ENCODE measurements at places on chromosomes 5 and 9.

GRCh38 chr5:136754216-136754615, 388.9 kb upstream of the TRPC7 start:
- DNase-seq: no peak

DNA sequence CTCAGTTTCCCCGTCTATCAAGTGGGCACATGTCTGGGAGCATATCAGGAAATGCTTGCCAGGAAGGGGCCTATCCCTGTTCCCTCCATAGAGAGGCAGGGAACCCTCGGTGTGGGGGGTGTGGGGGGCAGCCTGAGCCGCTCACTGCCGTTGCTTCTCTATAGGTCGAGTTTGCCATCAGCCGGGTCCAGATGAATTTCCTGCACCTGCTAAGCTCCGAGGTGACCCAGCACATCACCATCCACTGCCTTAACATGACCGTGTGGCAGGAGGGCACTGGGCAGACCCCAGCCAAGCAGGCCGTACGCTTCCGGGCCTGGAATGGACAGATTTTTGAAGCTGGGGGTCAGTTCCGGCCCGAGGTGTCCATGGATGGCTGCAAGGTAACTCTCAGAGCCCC, 13.8 kb upstream of the ORM1 start:
- no peak for DNase-seq

DNA sequence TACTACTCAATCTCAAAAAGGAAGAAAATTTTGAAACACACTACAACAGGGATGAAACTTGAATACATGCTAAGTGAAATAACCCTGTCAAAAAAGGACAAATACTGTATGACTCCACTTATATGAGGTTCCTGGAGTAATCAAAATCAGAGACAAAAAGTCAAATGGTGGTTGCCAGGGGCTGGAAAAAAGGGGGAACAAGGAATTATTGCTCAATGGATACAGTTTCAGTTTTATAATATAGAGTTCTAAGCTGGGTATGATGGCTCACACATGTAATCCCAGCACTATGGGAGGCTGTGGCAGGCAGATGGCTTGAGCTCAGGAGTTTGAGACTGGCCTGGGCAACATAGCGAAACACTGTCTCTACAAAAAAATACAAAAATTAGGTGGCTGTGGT, 29.0 kb downstream of the ETF1 start:
- no peak for DNase-seq

- DNase-seq: no peak
Measured at GRCh38 chr5:112971276-112971675, 5.3 kb upstream of the DCP2 start.

DNA sequence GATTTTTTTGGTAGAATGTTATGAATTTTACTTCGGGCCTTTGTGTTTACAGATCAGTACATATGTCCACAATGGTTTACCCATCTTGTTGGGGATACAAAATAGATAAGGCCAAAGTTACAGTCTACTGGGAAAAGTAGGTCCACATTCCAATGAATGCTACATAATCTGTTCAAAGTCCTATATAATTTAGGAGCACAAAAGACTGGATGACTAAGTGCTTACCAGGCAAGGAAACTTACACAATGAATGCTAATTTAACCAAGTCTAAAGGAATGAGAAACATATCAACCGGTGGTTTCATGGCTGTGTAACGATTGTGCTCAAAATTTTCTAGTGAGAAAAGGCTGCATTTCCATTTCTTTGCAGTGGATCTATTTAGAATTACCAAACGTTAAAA, 97.4 kb upstream of the TRPM3 start:
- no peak for DNase-seq

- DNase-seq: no peak
Measured at GRCh38 chr5:14672484-14673394, 8.2 kb downstream of the OTULIN start.

DNA sequence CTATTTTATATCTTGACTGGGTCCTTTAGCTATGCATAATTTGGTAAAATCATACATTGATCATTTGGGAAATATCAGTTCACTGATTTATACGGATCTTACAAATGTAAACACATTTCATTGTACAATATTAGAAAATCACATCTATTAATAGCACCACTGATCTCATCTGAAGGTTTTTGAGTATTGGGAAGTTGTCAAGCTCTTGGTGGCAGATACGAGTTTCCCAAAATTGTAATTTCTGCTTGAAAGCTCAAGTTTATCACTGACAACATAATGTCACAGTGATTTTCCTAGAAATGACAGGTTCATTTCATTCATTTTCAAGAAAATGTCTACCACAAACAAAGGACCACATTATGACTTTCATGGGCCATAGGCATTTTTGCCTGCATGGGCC, 3.0 kb upstream of the MACROH2A1 start:
- no peak for DNase-seq

- DNase-seq: no peak
Measured at GRCh38 chr9:110066929-110067716, 140.8 kb downstream of the C9orf152 start.

DNA sequence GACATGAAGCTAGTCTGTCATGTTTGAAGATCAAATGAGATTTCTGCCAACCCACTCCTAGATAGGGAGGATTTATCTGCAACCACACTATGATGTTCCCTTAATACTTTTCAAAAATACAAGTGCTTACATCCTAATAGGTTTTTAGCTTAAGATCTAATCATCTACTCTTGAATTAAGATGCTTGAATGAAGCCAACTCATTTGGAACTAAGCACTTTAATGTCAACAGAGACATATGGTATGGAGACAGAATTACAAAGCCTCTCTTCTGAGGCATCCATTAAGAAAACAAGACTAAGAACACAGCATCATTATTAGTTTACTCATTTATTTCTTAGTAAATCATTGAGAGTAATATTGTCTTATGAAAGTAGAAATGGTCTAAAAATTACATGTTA, 139.3 kb upstream of the NFIB start:
- DNase-seq: no peak

DNA sequence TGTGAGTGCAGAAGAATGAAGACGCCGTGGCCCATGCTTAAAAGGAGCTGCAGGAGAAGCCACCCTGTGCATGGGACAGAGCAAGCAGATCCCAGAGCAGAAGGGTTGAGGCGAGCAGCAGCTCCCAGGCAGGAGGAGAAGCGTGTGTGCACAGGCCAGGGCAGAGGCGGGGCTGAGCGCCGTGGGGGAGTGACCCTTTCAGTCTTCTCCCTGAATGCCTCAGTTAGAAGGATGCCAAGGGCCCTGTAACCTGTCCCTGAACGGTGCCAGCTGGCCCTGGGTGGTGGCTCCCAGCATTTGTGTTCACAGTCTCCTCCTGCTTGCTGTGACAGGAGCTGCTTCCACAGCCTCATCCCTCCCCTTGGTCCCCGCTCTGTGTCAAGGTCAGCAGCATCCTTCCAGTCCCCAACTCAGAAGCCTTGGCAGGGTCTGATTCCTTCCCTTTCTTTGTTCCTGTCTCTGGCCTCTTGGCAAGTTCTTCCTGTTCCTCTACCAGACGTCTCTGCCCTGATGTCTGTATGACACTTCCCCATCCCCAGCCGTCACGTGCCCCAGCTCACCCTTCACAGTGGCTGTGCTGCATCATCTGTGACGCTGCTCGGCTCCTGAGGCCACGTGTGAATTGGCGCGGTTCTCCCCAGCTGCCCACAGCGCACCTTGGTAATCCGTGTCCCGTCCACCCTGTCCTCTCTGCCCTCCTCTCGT, 5.2 kb downstream of the EXOC3 start:
- DNase-seq: no peak

GRCh38 chr5:16784088-16784487, 152.0 kb downstream of the MYO10 start:
- DNase-seq: no peak

GRCh38 chr9:28464481-28465216, 891.4 kb upstream of the C9orf72 start:
- no peak for DNase-seq

DNA sequence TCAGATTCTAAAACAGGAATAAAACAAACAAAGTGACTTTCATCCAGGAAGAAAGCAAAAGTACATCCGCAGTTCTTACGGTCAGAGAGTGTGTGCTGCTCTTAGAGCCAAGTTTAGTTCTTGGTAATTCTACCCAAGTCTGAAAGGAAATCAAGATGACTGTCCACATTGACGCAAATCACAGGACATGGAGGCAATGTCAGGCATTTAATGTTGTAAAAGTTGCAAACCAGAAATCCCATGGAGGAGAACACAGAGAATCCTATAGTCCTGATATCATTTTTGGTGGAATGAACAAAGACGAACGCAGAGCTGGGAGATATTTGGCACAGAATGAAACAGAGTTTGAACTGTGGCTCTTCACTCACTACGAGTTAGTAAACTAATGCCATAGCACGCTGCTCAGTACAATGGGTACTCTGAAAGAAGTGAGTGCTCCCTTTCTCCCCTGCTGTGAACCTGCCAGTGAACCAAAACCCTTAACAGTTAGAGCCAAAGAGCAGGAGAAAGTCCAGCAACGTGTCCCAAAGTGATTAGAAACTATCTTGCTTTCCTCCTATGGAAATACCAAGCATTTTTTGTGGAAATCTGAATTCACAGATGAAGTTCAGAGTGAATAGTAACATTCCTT, 74.3 kb downstream of the MUSK start:
- DNase-seq: no peak

DNA sequence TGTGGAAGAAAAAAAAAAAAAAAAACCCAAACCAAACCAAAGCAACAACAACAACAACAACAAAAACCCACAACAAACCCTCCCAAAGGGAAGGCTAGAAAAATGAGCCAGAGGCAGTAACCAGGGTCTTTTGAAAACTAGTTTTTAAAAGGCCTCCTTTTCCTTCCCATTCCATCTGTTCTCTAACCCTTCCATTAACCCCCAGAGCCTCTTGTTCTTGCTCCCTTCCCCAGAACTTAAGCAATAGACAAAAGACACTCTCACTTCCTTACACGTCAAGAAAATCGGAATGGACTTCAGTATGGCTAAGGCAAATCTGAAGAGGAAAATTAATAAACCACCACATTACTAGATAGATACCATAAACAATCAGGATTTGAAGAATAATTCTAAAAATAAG, 292.8 kb downstream of the ARL15 start:
- no peak for DNase-seq

DNA sequence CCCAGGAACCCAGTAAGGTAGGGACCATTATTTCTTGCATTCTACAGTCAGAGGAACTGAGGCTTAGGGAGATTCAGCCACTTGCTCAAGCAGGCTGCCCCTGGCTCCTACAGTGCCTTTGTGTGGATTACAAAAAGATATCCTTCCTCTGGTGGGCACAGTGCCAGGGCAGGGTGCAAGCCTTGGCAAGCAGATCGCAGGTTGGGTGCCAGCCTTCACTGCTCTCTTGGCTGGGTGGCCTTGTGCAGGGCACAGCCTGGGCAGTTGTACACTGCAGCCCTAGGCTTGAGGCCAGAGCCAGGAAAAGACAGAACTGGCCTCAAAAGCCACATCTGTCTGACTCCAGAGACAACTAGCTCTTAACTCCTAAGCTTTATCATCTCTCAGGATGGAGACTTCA, 15.0 kb downstream of the DOCK2 start:
- no peak for DNase-seq

DNA sequence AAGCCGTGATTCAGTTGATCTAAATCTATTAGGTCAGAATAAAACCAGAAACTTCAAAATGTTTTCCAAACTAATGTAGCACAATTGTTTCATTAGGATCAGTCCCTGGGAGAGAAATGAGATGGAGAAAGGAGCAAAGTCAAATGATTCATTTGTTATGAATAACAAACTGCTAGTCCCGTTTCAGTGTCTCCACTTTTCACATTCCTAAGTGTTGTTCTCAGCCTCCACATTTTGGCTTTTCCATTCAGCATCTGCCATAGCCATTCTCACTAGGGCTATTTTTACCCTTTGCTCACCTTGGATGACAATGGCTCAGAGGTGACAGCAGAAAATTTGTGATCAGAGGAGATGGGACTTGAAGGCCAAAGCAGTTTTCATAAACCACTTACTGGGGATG, 314.1 kb upstream of the KIF2A start:
- no peak for DNase-seq

GRCh38 chr9:86281593-86282076, 703 bp downstream of the ISCA1 start:
- DNase-seq: no peak

DNA sequence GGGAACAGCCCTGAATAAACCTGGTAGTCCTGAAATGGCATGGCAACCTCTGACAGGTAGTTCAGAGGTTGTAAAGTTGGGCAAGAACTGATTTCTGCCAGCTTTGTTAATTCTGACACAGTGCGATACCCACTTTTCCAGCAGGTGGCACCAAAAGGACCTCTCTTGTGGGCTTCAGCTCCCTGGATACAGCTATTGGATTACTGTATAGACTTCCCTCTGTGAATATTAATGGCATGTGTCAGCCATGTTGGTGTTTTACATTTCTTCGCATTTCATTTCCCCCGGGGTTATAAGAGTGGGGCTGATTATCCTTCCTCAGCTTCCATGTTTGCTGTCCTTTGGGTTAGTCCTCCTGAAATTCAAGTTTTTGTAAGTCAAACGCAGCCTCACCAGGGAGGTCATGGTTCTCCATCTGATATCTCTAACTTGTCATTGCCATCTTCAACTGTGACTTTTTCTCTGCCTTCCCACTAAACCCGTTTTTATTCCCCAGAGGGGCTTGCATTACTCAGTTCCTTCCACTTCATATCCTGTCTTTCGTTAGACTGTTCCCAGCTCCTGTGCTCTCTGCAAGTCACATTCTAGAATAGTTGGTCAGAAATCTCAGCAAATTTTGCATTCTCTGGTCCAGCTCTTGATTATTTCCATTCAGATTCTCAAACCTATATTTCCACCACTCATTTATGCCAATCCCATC, 135.6 kb downstream of the LIFR start:
- no peak for DNase-seq

DNA sequence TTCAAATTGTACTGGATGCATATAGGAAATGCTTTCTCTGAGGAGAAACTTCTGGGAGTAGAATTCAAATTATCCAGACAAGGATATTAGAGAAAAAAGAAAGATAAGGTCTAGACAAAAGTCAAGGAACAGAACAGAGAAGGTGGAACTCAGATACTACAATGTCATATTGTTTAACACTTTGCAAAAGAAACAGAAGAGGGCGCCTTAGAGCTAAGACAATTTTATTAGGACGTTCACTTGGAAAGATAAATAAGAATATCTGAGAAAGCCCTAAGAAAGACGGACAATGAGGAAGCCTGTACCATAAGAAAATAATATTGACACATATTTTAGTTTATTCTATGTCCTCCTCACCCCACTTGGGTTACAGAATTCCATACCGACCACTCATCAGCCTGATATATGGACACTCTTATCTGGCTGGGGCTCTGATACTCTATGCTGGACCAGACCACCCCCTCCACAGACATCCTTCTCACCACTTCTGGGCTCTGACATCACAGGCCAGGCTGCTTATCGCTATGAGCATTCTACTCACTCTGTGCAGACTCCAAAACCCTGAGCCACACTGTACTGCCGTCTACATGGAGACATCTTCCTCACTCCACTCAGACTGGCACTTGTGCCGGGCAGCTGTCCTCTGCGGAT, 9.1 kb upstream of the AK3 start:
- DNase-seq: no peak

All from stimulated activated CD4-positive, alpha-beta T cell treated with anti-CD3 and anti-CD28 coated beads, TNF-alpha, amount 100 ng/mL, for 4 hours (primary cell).